ENCODE measurements at places on chromosomes 12 and 14. TPM values are rescaled to one million over a fixed set of nuclear protein-coding genes. Genes with fewer than 3 reads are reported as not detected.

- DNase-seq = peak; percentile 65
- H3K27ac ChIP-seq = peak overlapping the region; percentile 33
- no peaks in the 10 kb centered on the region for H3K36me3 ChIP-seq
- H3K4me3 ChIP-seq = no peak overlapping the region
Observed at GRCh38 chr12:52681526-52682380, 1.5 kb upstream of the KRT1 start.

DNA sequence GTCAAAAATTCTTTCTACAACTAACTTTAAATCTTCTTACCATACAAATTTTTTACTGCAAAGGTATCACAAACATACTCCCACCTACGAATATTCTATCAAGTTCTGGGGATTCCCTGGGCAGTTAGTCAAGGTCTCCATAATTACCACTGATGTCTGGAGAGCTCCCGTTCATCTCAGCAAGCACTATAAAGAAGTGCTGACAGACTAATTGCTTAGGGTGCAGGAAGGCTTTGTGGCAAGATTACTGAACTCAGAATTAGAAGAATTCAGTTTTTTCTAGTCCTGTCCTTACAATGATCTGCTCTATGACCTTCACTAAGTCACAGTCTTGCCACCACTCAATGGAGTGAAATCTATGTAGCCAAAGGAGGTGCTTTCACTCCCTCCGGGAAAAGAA, 61.5 kb downstream of the DUSP16 start:
- H3K27ac ChIP-seq = peak overlapping the region; percentile 62
- H3K4me1 ChIP-seq = peaks cover 33% of the 10 kb centered on the region
- no peak for DNase-seq
- H3K4me3 ChIP-seq = peak overlapping the region; percentile 38

- no peaks in the 10 kb centered on the region for H3K4me1 ChIP-seq
- no peaks in the 10 kb centered on the region for H3K27me3 ChIP-seq
- no peak overlapping the region for H3K27ac ChIP-seq
- H3K4me3 ChIP-seq = no peak overlapping the region
- no peak for DNase-seq
- no peaks in the 10 kb centered on the region for H3K36me3 ChIP-seq
Observed at GRCh38 chr14:49160983-49161382, 425.2 kb downstream of the RPS29 start.

Gene PPP1R1A
- total RNA-seq = not detected

Gene PRIMA1
- total RNA-seq = not detected

DNA sequence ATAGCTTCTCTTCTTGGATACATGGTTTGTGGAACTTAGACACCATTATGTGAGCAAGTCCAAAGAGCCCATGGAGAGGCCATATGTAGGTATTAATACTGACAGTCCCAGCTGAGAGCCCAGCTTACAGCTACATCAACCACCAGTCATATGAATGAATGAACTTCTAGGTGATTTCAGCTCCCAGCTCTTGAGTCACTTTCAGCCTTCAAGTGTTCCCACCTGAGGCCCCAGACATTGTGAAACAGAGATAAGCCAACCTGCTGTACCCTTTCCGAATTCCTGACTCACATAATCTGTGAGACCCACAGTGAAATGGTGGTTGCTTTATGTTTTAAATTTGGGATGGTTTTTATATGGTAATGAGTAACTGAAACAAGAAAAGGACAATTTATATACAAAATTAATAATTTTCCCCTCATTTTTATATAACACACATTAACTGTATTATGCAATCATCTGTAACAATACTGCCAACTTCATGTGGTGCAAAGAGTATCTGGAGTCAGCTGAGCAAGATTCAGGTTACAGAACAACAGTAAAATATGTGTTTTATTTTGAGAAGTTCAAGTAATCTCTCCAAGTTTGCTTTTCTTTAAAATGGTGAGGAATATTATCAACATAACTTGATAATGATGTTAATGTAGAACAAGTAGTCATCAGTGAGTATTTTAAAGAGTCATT, 27.7 kb upstream of the FBXO33 start:
- H3K36me3 ChIP-seq = no peaks in the 10 kb centered on the region
- H3K27ac ChIP-seq = no peak overlapping the region
- no peak for DNase-seq

GRCh38 chr12:12011880-12012260, 58.9 kb upstream of the BCL2L14 start:
- H3K27me3 ChIP-seq = no peaks in the 10 kb centered on the region
- no peak overlapping the region for H3K4me3 ChIP-seq
- peaks cover 19% of the 10 kb centered on the region for H3K36me3 ChIP-seq
- peaks cover 86% of the 10 kb centered on the region for H3K4me1 ChIP-seq
- no peak for DNase-seq

Gene HCAR2
- total RNA-seq = not detected

Gene GALNT6
- total RNA-seq = 18.9 TPM

Gene PRPF39
- 38.6 TPM for total RNA-seq

Gene PEBP1
- 104 TPM for total RNA-seq

Gene MYF6
- not detected for total RNA-seq

DNA sequence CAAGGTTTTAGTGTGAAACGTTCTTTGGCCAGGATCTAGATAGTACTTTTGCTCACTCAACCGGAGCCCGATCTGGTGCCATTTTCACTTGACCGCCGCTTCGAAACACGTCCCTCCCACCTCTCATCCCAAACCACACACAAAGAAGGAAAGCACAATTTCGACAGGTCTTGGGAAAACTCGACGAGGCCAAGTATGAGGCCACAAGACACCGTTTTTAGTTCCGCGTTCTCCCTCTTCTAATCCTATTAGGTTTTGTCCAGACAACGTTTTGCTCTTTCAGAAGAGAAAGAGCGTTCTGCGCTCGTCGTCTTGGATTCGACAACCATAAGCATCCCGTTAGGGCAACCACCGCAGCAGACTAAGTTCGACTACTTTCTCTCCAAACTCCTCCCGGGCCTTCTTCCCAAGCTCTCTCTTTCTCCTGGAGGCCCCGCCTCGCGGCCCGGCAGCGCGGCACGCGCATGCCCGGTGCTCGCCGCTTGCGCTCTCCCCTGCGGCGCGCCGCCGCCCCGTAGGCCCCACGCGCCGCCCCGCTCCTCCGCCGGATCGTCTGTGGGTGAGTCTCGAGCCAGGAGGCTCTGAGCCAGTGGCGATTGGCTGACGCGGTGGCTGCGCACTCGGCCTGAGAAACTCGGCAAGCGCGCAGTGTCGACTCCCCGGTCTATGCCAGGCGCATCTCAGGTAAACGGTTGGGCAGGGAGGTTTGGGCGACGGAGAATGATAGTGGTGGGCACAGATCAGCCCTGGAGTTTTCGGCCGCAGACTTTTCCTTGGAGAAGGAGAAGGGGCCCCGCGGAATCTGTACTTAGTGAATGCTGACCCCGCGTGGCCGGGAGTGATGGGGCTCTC, at the start of gene MIPOL1:
MIPOL1 (plus strand) TSS at position 517 of the 852 bp plus-strand sequence. CDS start 49,952 bp downstream, outside the sequence.
- no peak within 1 kb of the TSS for H3K27ac ChIP-seq
- H3K27me3 ChIP-seq = peaks cover 17% of the 10 kb centered on the region
- peaks cover 10% of the 10 kb centered on the region for H3K4me1 ChIP-seq

Gene METTL1
- 17.2 TPM for total RNA-seq

DNA sequence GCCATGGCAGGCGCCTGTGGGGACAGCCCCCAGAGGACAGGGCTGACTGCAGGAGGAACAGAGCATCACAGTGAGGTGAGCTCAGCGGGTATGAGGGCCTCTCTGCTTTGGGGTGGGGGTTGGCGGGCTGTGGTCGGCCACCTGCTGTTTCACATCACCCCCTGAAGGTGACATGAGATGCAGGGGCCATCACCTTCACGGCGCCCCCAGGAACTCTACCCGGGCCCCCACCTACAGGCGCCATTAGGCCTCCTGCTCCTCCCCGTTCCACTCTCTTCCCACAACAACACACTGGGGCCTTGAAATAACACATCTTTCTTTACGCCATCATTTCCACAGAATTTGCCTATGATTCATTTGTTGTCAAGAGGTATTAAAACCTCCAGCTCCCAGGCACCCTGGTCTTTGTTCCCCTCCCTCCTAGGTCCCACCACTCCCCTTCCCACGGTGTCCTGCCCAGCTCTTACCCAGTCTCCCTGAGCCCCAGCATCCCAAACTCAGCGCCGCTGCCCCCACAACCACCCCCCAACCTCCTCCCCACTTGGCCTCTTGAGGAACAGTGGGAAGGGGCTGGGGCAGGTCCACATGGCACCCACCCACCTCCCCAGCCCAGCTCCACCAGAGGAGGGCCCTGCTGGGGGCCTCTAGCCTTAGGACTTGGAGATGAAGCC, 12.7 kb upstream of the HDAC7 start:
- DNase-seq = no peak
- peaks cover 2% of the 10 kb centered on the region for H3K36me3 ChIP-seq
- H3K27me3 ChIP-seq = no peaks in the 10 kb centered on the region
- H3K4me1 ChIP-seq = peaks cover 91% of the 10 kb centered on the region
- H3K27ac ChIP-seq = peak overlapping the region; percentile 95

GRCh38 chr12:4032924-4033615, 159.9 kb upstream of the PARP11 start:
- H3K36me3 ChIP-seq = no peaks in the 10 kb centered on the region
- H3K4me3 ChIP-seq = no peak overlapping the region
- H3K27me3 ChIP-seq = peaks cover 23% of the 10 kb centered on the region
- H3K4me1 ChIP-seq = peaks cover 17% of the 10 kb centered on the region
- DNase-seq = no peak

DNA sequence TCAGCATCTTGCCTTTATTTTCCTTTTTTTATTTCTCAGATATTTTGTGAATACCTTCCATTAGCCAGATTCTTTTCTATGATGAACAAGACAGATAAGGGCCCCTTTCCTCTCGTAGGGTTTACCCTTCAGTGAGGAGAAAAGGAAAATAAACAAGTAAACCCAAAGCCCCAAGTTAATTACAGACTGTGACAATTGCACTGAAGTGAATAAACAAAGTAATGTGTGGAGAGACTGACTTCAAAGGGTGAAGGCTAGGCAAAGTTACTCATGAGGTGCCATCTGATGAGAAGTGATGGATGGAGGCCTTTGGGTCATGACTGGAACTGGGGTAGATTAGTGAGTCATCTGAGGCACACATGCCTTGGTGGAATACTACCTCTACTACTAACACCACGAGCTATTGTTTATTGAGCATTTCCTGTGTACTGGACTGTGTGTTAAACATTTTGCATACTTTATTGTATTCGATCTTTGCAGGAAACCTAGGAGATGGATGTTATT, 143.4 kb upstream of the PRICKLE1 start:
- no peak overlapping the region for H3K27ac ChIP-seq
- no peak overlapping the region for H3K4me3 ChIP-seq
- no peaks in the 10 kb centered on the region for H3K4me1 ChIP-seq
- H3K36me3 ChIP-seq = no peaks in the 10 kb centered on the region
- no peak for DNase-seq

Gene CFAP54
- 0.23 TPM for total RNA-seq

DNA sequence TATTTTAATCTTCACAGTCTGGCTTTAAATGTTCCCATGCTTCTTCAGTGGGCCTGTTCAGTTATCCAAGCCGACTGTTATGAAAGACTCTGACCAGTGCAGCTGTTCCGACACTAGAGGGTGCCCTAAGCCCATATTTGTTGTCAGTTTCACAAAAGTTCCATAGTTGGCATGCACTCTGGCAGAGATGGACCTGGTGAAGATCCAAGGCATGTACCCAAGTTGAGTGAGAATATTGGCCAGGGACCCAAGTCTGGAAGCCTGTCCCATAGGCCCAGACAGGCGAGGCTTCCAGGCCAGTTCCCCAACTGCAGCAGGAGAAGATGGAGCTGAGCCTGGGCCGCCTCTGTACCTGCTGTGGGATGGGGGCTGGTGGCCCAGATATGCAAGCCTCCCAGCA, 27.4 kb upstream of the GUCY2C start:
- H3K27ac ChIP-seq = no peak overlapping the region
- peak; percentile 73 for DNase-seq
- no peak overlapping the region for H3K4me3 ChIP-seq
- H3K4me1 ChIP-seq = no peaks in the 10 kb centered on the region
- peaks cover 24% of the 10 kb centered on the region for H3K27me3 ChIP-seq

Gene PKP2
- not detected for total RNA-seq

GRCh38 chr14:71165121-71166031, 258.1 kb downstream of the PCNX1 start:
- DNase-seq = no peak
- H3K4me1 ChIP-seq = peaks cover 14% of the 10 kb centered on the region
- H3K27me3 ChIP-seq = peaks cover 22% of the 10 kb centered on the region
- no peaks in the 10 kb centered on the region for H3K36me3 ChIP-seq
- H3K4me3 ChIP-seq = no peak overlapping the region
- H3K27ac ChIP-seq = no peak overlapping the region

DNA sequence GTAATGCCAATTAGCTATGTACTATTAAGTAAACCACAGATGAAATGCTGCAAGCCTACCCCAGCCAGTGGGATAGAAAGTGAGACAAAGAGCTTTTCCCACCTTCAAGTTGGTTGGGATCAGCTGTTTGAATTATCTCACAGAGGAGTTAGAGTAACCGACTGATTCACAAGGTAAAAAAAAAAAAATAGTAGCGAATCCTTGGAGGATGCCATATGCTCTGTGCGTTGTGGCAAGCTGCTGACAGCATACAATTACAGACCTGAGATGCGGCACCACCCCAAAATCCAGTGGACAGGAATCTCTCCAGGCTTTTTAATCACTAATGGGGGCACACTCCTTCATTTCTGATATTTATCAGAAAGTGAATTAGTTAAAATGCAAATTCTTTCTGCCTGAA, 157.0 kb upstream of the RMST start:
- H3K27me3 ChIP-seq = peaks cover 8% of the 10 kb centered on the region
- no peaks in the 10 kb centered on the region for H3K36me3 ChIP-seq
- no peak overlapping the region for H3K27ac ChIP-seq
- peaks cover 1% of the 10 kb centered on the region for H3K4me1 ChIP-seq
- no peak for DNase-seq

GRCh38 chr12:92268946-92269345, 123.3 kb upstream of the BTG1 start:
- H3K4me1 ChIP-seq = no peaks in the 10 kb centered on the region
- no peak for DNase-seq
- H3K27me3 ChIP-seq = no peaks in the 10 kb centered on the region
- H3K27ac ChIP-seq = no peak overlapping the region

Gene OR6C3
- not detected for total RNA-seq

Gene CYP27B1
- total RNA-seq = 2.3 TPM

Gene B4GALNT3
- 6.1 TPM for total RNA-seq

Gene GPR84
- 0.15 TPM for total RNA-seq

DNA sequence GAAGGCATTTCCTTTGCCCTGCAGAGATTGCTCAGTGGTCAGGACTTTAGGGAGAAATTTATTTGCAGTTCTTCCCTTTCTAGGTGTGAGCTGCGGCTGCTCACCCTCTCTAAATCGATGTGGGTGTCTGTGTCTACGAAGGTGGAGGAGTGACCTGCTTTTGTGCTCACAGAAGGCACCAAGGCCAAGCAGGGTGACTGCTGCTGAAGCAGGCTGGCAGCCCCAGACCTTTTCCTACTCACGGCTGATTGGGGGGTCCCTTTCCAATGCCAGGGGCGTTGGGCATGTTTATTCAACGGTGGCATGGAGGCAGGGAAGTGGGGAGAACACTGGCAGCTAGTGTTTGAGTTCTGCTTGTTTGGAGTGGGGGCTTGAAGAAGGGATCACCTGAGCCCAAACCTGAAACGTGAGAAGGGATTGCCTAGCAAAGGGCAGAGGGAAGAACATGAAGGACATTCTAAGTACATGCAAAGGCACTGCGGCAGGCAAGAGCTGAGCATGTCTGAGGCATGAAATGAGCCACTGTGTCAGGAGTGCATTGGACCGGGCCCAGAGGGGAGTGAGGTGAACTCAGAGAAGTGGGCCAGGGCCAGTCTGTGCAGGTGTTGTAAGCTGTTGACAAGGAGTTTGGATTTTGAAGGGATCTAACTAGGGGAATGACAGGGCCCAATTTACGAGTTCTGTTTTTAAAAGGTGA, 56.3 kb downstream of the CACNA1C start:
- H3K36me3 ChIP-seq = no peaks in the 10 kb centered on the region
- no peak overlapping the region for H3K4me3 ChIP-seq
- H3K4me1 ChIP-seq = no peaks in the 10 kb centered on the region
- no peak overlapping the region for H3K27ac ChIP-seq
- H3K27me3 ChIP-seq = no peaks in the 10 kb centered on the region
- no peak for DNase-seq

Data from activated CD4-positive, alpha-beta T cell treated with anti-CD3 and anti-CD28 coated beads, Interleukin-2, amount 10 ng/mL, durations not matched to agents 7 days and 5 days (primary cell).